ENCODE measurements at places on chromosomes 6 and 20. TPM values are rescaled to one million over a fixed set of nuclear protein-coding genes. Genes with fewer than 3 reads are reported as not detected.

Gene ZSCAN23
- not detected for total RNA-seq

Gene GATA5
- 0.29 TPM for total RNA-seq

Gene ADGRF5
- not detected for total RNA-seq

Gene TBXT
- total RNA-seq = not detected

Gene BHLHE23
- not detected for total RNA-seq

Gene TRAPPC3L
- total RNA-seq = not detected

Gene LY6G5C
- 1.4 TPM for total RNA-seq

Gene SLC9A8
- 9.0 TPM for total RNA-seq

Gene SCAF8
- total RNA-seq = 15.7 TPM

Gene PPP1R14C
- 1.7 TPM for total RNA-seq

Gene WFDC5
- not detected for total RNA-seq

Gene NINL
- 12.7 TPM for total RNA-seq

Gene NOTCH4
- 0.63 TPM for total RNA-seq

Gene F13A1
- total RNA-seq = not detected

Gene JAG1
- 43.2 TPM for total RNA-seq

Gene ASIP
- not detected for total RNA-seq

Gene HLA-DOA
- not detected for total RNA-seq

Gene PRICKLE4
- 0.76 TPM for total RNA-seq

Gene MYCT1
- total RNA-seq = 0.11 TPM
